D341Med (cell line): ENCODE measurements at places on chromosomes 12 and 14.

DNA sequence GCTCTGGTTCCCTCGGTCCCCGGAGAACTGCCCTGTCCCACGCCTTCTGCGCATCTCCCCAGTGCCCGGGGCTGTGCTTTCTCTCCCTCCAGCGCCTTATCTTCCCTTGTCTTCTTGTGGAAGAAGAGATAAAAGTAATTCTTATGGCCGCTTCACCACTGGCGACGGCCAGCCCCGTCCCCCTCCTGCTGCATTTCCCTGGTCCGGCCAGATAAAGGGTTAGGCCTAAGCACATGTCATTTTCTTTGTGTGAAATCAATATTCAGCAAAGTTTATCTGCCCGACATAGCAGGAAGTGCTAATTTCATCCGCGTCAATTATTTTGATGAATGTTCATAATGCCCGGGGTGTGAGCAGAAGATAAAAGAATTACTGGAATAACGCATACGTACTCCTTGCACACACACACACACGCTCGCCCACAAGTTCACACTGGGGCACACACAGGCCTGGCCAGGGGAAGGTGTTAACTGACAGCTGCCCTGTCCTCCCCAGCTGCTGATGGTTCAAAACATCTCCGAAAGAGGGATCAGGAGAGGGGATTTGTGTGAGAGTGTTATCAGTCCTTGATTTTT is 177.7 kb upstream of the LHX5 start:
- no peak for DNase-seq

- DNase-seq, result no peak
Observed at GRCh38 chr12:46921048-46921763, 95.4 kb upstream of the SLC38A4 start.

GRCh38 chr12:33115716-33116115 is 219.1 kb upstream of the PKP2 start:
- DNase-seq, result no peak

GRCh38 chr14:52090936-52091335 is 22.1 kb upstream of the NID2 start:
- no peak for DNase-seq

GRCh38 chr14:93078870-93079269 is 36.9 kb downstream of the ITPK1 start:
- no peak for DNase-seq

DNA sequence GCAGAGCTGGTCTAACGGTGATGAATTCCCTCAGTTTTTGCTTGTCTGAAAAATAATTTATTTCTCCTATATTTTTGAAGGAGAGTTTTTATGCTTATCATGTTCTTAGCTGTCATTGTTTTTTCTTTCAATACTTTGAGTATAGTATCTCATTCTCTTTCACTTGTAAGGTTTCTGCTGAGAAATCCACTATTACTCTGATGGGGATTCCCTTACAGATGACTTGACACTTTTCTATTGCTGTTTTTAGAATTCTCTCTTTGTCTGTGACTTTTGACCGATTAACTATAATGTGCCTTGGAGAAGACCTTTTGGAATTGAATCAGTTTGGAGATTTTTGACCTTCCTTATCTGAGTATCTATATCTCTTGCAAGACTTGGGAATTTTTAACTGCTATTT is 139.6 kb downstream of the PRKD1 start:
- no peak for DNase-seq

DNA sequence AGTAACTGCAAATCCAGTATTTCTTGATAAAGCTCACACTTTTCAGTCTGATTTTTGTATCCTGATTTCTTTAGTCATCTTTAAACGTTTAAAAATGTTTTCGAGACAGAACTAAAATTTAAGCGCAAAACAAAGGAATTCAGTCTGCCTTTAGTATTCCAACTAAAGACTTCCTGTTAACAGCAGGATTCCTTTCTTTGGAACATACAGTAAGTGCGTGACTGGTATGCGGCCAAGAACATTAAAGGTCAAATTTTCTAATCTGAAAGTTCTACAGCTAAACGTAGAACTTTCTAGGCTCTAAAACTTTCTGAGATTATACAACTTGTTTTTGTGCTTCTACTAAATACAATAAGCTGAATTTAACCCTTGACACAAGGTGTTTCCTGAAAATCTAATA is 9.9 kb downstream of the SAV1 start:
- no peak for DNase-seq

DNA sequence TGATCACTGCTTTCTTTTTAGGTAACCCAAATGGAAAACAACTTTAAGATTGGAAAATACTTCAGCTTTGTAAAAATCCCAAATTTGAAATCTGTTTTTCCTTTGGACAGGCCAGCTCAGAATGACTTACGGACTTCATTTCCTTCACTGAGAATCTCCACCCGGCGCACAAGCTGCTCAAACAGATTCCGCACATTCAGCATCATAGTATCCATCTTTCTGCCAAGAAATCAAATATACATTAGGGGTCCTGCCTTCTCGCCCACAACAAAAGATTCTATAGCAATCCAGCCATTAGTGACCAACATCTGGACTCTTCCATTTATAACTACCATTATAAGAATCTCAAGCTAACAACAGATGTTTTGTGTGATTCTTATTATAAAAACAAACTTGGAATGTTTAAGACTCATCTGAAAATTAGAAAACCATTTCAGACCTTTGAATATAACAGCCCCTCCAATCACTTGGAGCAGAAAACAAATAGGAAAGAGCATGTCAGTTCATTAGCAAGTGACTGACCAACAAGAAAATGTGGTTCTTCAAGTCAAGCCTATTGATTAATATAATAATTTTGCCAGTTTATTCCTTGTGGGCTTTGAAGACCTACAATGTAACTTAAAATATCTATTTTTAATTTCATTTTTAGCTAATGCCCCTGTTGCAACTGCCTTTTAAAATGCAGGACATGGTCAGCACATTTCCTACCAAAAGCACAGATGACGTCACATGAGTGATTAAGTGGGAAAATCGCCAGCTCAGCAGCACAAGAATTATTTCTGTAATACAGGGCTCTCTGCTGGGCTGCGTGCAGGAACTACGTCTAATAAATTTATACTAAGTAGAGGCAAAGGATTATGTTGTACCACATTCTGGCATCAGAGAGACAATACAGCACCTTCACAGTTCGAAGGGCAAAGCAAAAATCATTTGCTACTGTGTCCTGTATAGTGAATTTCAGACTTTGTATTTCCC is 8.5 kb downstream of the RACGAP1 start:
- DNase-seq, result peak; percentile 48

DNA sequence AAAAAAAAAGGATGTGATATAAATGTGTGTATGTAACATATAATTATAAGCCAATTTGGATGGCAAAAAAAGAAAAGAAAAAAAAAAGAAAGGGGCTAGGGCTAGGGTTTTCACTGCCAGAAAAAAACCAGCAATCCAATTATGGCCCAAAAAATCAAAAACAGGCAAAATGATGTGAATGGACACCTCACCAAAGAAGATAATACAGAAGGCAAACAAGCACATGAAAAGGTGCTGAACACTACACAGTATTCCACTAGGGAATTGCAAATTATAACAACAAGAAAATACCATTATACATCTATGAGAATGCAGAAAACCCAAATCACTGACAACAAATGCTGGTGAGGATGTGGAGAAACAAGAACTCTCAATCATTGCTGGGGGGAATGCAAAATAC is 12.1 kb upstream of the MIPOL1 start:
- DNase-seq, result no peak

DNA sequence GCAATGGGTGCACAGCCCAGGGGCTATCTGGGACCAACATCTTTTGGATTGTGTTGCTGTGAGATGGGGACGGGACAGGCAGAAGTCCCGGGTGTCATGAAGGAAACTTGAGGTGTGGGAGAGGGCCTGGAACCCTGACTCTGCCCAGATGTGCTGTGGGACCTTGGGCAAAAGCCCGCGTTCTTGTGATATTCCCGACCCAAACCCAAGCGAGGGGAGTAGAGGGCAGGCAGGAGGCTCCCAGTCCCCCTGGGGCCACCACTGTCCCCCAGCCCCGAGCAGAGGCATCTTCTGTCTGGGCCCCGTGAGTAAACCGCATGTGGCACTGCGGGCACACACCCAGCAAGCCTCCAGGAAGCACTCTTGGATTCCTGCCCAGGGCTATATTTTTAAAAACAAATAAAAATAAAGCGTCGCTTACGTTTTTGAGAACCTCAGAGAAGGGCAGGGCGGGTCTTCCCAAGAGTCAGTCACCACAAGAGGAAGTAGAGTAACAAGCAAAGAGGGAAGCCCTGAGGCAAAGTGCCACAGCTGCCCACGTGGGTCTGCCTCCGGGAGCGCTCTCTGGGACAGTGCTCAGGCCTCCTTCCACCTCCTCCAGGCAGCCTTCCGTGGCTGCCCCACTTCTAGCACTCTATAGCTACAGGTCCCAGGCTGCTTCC is 39.5 kb downstream of the BEGAIN start:
- DNase-seq, result no peak

DNA sequence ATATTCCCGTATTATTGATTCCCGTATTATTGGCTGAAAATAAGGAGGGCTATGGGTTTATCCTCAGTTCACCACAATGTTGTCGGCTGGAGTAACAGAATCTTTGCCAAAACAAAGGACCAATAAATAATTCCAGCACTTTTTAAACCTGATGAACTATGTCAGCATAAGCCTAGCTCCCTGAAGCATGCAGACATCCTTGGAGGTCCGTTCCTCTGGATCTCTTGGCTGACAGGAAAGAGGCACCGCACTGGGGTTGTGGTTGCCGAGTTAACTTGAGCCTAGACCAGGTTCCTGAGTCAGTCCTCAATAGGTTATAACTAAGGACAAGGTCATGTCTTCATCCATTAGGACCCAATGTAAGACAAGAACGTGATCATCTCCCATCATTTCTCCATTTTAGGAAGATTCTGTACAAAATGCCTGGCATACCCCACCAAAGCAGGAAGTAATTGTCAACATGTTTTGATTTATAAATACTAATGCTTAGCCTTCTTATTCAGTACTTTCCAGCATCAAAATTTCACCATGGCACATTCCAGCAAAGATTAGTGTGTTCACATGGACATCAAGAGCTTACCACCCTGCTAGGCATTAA is 36.6 kb downstream of the NID2 start:
- DNase-seq, result no peak
